GM23248 (cell line): ENCODE measurements at places on chromosomes 6 and 20. TPM values are rescaled to one million over a fixed set of nuclear protein-coding genes. Genes with fewer than 3 reads are reported as not detected.

DNA sequence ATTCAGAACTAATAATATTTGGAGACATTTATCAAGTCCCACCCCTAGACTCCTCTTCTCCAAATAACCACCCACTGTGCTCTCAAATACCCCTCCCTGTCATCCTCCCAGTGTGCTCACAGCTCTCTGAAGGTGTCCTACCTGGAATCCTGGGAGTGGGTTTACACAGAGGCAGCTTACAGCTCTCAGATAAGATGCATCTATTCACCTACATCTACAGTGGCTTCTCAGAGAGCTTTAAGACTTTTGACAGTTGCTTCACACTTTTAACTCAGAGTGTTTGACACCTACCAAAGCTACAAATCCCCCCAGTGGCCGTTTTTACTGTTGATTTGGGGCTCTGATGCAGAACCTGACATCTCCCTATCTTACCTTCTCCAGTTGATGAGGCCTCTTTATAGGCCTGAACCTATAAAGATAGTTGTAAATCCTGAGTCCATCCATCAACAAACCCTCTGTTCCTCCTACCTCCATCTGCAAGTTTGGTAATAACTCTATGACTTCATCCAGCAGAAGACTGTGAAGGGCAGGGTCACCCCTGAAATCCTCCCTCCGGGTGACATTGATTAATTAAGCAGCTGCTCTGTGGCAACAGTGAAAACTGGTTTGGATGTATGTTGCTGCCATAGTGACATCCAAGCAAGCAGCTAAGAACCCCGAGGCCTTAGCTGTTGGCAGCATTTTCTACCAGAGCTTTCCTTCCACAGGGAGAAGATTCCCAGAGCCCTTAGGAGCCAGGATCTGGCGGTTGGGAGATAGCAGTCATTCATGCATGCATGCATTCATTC lies 226.1 kb upstream of the RREB1 start:
- no peak overlapping the region for H3K27ac ChIP-seq
- H3K36me3 ChIP-seq: no peaks in the 10 kb centered on the region
- DNase-seq: no peak
- H3K27me3 ChIP-seq: no peaks in the 10 kb centered on the region

PHACTR3 gene
- total RNA-seq: not detected in 2 replicates

- no peaks in the 10 kb centered on the region for H3K27me3 ChIP-seq
- no peak overlapping the region for H3K27ac ChIP-seq
Observed at GRCh38 chr6:167054987-167055386, 55.8 kb downstream of the CEP43 start.

- no peaks in the 10 kb centered on the region for H3K36me3 ChIP-seq
- DNase-seq: no peak
- 0 out of 2 replicates have a peak, but pooled peaks cover 9% of the 10 kb centered on the region for H3K4me1 ChIP-seq
Observed at GRCh38 chr6:21189759-21190158, 403.8 kb upstream of the SOX4 start.

DNA sequence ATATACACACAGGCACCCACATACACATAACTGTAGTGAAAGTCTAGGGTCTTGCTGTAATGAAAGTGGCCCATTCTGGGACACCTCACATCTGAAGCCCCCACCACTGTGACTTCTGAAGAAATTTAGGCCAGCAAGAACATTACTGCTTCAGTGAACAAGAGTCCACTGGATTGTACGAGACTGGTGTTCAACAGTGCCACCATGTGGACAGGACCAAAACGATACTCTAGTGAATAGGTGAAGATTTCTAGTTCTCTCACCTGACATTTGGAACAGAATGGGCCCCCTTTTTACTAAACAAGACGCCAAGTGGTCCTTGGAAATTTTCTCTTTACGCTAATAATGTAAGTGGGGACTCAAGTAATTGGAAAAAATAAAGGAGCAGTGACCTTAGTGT lies 156.9 kb downstream of the MAFB start:
- peaks cover 6% of the 10 kb centered on the region; the same call in 1 of the 2 replicates for H3K4me1 ChIP-seq
- no peak overlapping the region for H3K27ac ChIP-seq
- no peak overlapping the region for H3K4me3 ChIP-seq
- H3K36me3 ChIP-seq: no peaks in the 10 kb centered on the region

- H3K4me1 ChIP-seq: no peaks in the 10 kb centered on the region
- no peak overlapping the region for H3K4me3 ChIP-seq
- H3K27ac ChIP-seq: no peak overlapping the region
- DNase-seq: no peak
Observed at GRCh38 chr20:22348010-22348409, 236.4 kb downstream of the FOXA2 start.

- DNase-seq: peak; percentile 65
- H3K4me3 ChIP-seq: no peak overlapping the region
- H3K36me3 ChIP-seq: no peaks in the 10 kb centered on the region
- peaks cover 4% of the 10 kb centered on the region; the same call in 1 of the 2 replicates for H3K27me3 ChIP-seq
Observed at GRCh38 chr6:34459899-34460593, 5.8 kb upstream of the PACSIN1 start.

PRRT1 gene
- total RNA-seq: 1.2 TPM in 1 of 2 replicates, not detected in the other

MGME1 gene
- total RNA-seq: 4.6 and 5.6 TPM in 2 replicates

GRCh38 chr6:89022798-89023197 lies 57.8 kb upstream of the PNRC1 start:
- H3K4me1 ChIP-seq: peaks cover 9% of the 10 kb centered on the region; the same call in 1 of the 2 replicates
- no peak overlapping the region for H3K4me3 ChIP-seq

DNA sequence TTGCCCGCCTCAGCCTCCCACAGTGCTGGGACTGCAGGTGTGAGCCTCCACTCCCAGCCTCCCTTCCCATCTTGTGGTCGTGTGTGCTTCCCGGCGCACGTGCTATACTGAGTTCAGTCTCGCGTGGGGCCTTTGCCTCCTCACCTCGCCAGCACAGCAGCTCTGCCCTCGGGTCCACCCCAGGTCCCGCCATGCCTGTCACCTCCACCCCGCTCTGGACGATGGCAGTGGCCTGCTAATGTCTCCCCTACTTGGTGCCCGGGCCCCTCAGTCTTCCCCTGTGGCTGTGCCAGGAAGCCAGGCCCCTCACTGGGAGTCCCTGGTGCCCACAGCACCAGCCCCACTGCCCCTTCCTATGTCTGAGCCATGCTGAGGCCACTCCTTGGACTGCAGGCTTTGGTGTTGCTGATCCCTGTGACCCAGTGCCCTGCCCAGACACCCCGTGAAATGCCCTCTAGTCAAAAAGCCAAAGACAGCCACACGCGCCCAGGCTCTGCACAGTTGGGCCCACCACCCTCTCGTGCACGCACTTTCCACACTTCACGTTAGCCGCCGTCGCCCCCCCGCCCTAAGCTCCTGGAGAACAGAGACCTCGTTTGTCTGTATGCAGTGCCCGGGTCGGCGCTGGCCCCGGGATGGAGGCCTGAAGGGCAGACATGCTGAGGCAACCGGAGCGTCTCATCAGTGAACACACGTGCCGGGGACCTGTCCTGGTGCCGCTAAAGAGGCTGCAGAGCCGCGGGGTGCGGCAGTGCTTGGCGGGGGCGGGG lies 14.3 kb downstream of the HRH3 start:
- no peaks in the 10 kb centered on the region for H3K36me3 ChIP-seq
- H3K27ac ChIP-seq: no peak overlapping the region
- H3K4me3 ChIP-seq: no peak overlapping the region
- no peaks in the 10 kb centered on the region; the same call in 1 of the 2 replicates for H3K27me3 ChIP-seq
- H3K4me1 ChIP-seq: no peaks in the 10 kb centered on the region

- no peaks in the 10 kb centered on the region for H3K36me3 ChIP-seq
- no peak overlapping the region for H3K4me3 ChIP-seq
- peak; percentile 57 for DNase-seq
Observed at GRCh38 chr6:30447237-30447636, 42.1 kb upstream of the HLA-E start.

DNA sequence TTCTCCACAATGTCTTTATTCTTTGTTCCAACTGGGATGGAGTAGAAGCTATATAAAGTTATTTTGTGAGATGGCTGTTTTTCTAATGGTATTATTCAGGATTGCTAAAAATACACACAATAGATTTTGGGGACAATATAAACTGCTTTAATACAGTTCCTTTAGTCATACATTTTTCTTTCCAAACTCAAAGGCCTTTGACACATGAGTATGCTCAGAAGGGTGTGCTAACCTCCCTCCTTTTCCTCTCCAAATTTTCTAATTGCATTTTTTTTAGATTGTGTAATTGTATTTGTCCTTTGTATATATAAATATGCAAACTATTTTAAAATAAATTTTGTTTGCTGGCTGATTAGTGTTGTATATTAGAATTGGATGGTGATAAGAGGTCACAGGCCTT lies 119.6 kb upstream of the FOXO3 start:
- no peaks in the 10 kb centered on the region for H3K36me3 ChIP-seq
- no peaks in the 10 kb centered on the region for H3K27me3 ChIP-seq
- peak; percentile 51 for DNase-seq
- no peak overlapping the region for H3K4me3 ChIP-seq
- no peak overlapping the region for H3K27ac ChIP-seq

DNA sequence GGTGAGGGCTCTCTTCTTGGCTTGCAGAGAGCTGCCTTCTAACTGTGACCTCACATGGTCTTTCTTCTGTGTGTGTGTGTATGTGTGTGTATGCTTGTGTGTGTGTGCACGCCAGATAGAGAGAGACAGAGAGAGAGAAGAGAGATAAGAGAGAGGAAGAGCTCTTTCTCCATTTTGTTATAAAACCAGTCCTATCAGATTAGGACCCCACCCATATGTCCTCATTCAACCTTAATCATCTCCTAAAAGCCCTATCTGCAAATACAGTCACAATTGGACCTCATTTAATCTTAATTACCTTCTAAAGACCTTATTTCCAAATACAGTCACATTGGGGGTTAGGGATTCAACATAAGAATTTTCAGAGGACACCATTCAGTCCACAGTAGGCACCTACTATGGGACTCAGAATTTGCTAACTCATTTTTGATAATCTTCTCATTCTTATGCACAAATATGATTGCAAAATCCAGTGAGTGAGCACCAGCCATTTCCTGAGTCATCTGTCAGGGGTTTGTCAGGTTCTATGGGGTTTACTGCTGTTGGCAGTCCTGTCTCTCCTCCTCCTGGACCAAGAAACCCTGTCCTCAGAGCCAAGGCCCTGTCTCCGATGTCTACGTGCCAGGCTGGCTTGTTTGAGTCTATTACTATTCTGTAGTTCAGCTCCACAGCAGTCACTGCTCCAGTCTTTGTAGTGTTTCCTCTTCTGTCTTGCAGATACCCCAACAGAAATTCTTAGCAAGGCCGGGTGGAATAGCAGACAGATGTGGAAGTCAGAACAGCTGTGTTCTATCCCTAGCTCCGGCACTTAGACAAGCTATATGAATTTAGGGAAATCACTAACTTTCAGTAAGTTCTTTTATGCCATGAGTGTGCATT lies 59.0 kb upstream of the FAM184A start:
- peaks cover 14% of the 10 kb centered on the region for H3K4me1 ChIP-seq
- H3K27me3 ChIP-seq: no peaks in the 10 kb centered on the region
- H3K36me3 ChIP-seq: no peaks in the 10 kb centered on the region
- no peak overlapping the region for H3K27ac ChIP-seq
- peak; percentile 76 for DNase-seq
